Tongue (tissue), 3 donors: ENCODE measurements at places on chromosomes 13 and 19. TPM values are rescaled to one million over a fixed set of nuclear protein-coding genes. Genes with fewer than 3 reads are reported as not detected.

CALR3 gene
- total RNA-seq, result not detected

- DNase-seq, result peak; percentile 55
These were observed 278.8 kb downstream of the SLITRK6 start for GRCh38 chr13:85520445-85520844.

DNA sequence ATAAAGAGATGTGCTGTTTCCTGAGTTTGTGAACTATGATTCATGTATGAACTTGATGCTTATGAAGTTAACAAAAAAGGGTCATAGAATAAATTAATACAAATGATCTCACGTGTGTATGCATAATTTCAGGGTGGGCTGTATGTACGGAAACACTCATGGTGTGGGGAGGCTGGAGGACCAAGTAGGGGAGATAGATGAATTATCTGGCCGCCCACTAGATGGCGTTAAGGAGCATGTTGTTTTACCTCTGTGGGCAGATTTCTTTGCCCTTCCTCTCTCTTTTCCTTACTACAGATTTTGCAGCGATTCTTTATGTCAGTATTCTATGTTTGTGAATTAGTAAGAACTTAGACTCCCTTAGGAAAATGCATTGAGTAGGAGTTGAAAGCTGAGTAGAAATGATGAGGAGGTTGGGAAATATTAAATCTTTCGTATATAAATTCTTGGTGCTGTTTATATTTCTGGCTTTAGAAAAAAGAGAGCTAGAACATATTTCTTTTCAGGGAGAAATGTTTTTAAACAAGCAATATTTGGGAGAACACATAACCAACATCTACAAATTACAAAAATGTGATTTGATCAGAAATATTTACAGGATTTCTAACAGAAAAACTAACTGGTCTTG, 47.4 kb upstream of the TMTC4 start:
- DNase-seq, result peak; percentile 43

DNA sequence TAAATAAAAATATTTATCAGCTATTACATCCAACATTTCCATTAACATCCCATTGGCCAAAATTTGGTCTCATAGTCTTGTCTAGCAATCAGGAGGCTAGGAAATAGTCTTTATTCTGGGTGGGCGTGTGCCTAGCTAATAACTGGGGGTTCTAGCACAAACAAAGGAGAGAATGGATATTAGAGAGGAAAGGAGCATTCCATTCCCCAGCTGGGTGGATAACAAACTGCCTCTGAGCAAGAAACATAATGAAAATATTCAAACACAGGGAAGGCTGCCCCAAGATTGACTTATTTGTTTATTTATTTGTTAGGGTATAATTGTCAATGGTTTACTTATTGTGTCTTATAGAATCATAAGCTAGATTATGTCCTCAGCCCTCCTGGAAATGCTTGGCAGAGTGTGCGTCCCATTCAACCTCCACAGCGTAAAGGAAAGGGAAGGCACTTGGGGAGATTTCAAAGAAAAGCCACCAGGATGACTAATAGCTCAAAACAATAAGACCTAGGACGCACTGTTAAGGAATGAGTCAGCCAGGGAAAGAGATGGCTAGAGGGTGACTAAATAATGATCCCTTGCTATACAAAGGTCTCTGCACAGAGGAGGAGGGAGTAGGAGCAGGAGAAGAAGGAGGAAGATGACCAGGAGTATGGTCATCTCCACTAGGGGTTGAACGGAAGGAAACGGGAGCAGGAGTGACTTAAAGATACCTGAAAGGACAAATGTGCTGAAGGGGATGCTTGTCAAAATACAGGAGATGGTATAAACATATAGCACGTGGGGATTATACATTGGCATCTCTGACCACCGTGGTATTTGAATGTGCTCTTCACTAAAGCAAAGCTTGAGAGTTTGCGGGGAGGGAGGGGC, 23.5 kb upstream of the USP12 start:
- DNase-seq, result no peak

- no peak for DNase-seq
These were observed 12.7 kb upstream of the AKAP8L start for GRCh38 chr19:15431396-15432017.

DNA sequence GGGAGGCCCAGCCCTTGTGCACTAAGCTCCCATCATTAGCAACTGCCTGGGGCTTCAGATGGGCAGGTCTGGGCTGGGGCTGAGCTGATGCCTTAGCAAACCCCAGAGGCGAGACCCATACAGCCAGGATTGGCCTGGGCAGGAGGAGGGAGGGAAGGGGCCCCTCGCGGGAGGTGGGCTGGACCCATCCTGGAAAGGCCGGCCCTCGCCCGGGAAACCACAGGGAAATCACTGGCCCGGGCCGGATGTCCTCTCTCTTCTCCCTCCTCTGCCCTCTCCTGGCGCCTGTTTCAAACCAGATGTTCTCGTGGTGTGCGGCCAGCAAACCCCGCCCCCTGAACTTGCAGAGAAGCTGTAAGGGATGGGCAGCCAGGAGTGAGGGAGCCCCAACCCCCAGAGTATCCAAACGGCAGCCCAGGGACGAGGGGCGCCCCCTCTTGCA, 43.1 kb downstream of the TMEM255B start:
- peak; percentile 90 for DNase-seq

NFIX gene
- total RNA-seq, result 144 TPM

DNA sequence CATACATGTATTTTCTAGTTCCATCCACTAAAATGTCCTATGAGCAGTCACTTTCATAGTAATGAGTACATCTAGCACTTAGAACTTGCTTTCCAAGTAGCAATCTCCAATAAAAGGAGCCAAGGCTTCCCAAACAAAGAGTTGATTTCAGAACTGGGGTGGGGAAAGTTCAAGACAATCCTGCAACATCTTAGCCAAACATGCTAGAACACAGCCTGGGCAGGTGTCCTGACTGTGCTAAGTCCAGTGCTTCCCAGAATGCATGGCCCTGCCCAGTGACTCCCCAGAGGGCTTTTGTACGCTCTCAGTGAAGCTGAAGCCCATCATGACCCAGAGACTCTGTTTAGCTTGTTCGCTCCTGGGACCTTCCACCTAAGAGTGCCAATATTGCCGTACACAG, 106.7 kb upstream of the UBAC2 start:
- no peak for DNase-seq

ZNF729 gene
- total RNA-seq, result 0.10 TPM

DPRX gene
- not detected for total RNA-seq
